ENCODE measurements at places on chromosomes 2 and 18. TPM values are rescaled to one million over a fixed set of nuclear protein-coding genes. Genes with fewer than 3 reads are reported as not detected.

Gene RTTN
- total RNA-seq = 22.8 TPM

Gene RFX8
- 36.7 TPM for total RNA-seq

Gene CCDC141
- total RNA-seq = 0.29 TPM

Gene LYPD6B
- total RNA-seq = not detected

Gene AKAIN1
- total RNA-seq = not detected

Gene MARS2
- 1.3 TPM for total RNA-seq

Gene SCN7A
- 16.4 TPM for total RNA-seq

Gene NEURL3
- total RNA-seq = not detected

Gene CFAP210
- total RNA-seq = not detected

Gene EML4
- 74.6 TPM for total RNA-seq

Gene PCARE
- not detected for total RNA-seq

Gene DYSF
- total RNA-seq = 0.15 TPM

Gene LYG1
- 0.73 TPM for total RNA-seq

Gene MC4R
- total RNA-seq = not detected

Gene OSBPL6
- total RNA-seq = 2.2 TPM

Gene BUB1
- 65.7 TPM for total RNA-seq

Gene PER2
- 5.4 TPM for total RNA-seq

Gene LYG2
- not detected for total RNA-seq

Gene SPOPL
- total RNA-seq = 8.6 TPM

Gene HTR2B
- 9.8 TPM for total RNA-seq

Gene NCK2
- total RNA-seq = 32.4 TPM

All from smooth muscle cell of trachea (primary cell).